ENCODE measurements at places on chromosomes 3 and 15.
A peak's percentile ranks its signal among the peaks of the same experiment; 100 is the strongest.

- DNase-seq, result no peak
Observed at GRCh38 chr3:62727536-62727935, 147.7 kb downstream of the CADPS start.

DNA sequence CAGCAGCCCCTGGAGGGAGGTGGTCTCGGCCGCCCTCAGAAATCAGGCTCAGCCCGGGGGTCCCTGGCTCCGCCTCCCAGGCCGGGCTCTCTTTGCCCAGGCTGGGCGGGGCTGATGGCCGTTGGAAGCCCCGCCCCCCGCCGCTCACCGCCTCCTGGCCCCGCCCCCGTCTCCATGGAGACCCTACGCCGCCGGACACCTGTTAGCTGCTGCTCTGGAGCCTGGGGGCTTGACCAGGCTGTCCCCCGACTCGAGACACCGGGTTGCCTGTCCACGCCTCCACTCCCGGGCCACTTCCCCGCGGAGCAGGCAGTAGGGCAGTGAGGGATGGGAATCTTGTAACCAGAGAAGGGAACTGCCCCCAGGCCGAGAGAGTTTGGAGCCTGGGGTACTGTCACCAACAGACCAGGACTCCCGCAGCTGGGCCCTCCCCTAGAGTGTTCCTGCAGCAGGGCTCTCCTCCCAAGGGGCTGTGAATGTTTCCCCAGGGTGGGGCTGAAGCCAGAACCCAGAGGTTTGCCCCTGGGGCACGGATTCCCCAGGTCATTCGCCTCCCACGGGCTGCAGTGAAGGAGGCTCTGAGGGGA is 27.8 kb upstream of the RPL32 start:
- DNase-seq, result peak; percentile 84

DNA sequence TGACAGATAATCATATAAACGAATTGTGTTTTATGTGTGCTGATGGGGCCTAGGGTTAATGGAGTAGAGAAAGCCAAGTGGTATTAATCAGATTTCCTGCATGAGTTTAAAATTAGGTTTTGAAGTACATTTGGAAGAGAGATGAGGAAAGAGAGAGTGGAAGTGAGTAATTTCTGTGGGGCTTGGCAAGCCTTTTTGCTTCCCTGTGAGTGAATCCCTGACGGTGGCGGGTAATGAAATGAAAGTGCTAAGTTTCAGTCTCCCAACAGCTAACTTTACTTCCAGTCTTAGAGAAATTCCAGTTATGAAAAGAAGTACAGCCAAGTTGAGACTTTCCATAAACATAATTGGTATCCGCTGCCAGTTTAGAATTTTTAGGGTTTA is 139.4 kb downstream of the BBX start:
- DNase-seq, result peak; percentile 42

- no peak for DNase-seq
Observed at GRCh38 chr15:70342554-70343548, 245.1 kb upstream of the TLE3 start.

DNA sequence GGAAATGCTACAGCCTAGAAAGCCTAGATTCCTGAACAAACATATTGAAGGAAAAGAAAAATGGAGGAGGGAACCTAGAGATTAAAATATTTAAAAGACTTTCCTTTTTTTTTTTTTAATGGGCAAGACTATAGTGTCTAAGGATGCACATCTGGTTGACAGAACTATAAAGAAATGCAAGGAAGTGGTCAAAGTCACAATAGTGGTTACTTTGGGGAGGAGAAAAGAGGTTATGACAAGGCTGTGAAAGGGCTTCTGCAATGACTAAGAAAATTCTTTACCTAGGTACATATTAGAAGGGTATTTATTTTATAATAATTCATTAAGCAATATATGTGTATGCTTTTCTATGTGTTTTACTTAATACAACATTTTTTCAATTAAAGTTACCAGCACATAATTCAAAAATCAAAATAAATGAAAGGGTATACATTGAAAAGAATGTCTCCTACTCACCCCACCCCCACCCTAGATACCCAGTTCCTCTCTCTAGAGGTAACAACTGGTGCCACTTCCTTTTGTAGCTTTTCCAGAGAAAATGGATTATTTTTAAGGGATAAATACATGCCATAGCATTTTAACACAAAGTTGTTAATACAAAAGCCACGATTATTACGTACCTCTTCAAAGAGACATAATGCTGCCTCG is 70.1 kb downstream of the HERC1 start:
- DNase-seq, result no peak

All from eye (tissue), 1 donor.